ENCODE measurements at places on chromosomes 11 and 22.

- DNase-seq: no peak
Measured at GRCh38 chr11:72253392-72253791, 9.4 kb upstream of the PHOX2A start.

- DNase-seq: no peak
Measured at GRCh38 chr11:60910711-60911380, 3.1 kb upstream of the TMEM109 start.

DNA sequence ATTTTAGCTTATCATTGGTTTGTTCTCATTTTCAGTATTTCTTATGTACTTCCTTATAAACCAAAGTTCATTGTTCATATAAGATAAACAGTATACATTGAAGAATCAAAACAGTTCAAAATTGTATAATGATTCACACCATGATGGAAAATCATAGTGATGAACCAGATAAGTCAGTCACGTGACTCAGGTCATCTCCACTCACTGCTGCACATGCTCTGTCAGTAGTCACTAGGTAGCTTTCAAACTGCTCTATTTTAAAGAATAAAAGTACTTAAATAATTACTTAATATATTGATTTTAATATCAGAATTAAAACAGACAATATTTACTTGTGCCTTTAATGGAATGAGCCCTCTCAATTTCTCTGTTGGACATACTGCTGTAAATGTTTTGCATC, 37.5 kb downstream of the PDHX start:
- no peak for DNase-seq

GRCh38 chr11:32479291-32479690, 44.0 kb upstream of the WT1 start:
- DNase-seq: no peak

DNA sequence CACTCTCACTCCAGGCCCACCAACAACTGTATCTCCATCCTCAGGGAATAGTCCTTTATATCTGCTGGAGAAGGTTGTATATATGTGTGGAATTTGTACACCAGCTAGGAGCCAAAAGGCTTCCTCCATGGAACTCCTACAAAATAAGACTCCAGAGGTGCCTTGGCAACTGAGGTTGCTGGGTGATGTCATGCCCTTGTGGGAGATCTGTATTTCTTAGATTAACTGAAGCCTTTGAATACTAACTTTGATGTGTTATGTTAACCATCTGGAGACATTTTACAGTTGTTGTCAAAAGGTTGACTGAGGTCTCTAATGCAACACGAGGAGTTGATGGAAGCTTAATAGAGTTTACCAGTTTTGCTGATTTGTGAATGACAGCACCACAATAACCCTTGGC, 139.5 kb upstream of the TTC12 start:
- DNase-seq: no peak

DNA sequence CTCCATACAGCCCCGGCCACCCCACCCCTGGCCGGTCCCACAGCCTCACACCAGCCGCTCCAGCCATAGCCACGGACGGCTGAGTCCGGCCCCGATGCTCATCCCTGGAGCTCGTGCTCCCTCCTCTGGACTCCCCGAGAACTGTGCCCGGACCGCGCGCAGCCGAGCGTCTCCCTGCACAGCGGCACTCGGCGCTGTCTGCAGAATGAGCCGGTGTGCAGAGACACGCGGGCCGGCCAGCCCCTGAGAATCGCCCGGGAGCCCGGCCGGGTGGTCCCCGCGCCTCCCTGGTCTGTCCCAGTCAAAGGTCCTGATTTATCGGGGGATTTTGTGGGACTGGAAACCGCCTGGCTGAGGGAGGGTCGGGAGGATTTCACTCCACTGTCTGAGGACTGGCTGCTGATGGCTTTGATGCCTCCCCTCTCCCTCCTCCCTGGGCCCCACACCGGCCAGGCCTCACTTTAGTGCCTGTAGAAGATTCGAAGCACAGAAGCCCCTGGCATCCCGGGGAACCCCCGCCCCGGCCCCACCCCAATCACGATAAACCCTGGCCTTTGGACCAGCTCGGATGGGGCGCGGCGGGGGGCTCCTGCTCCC, 102.7 kb downstream of the BRD1 start:
- no peak for DNase-seq

GRCh38 chr11:69352715-69353319, 58.9 kb downstream of the MYEOV start:
- DNase-seq: peak; percentile 33

- DNase-seq: no peak
Measured at GRCh38 chr11:70247042-70247709, 23.3 kb upstream of the PPFIA1 start.

GRCh38 chr11:16881074-16881709, 133.0 kb downstream of the PLEKHA7 start:
- DNase-seq: no peak

DNA sequence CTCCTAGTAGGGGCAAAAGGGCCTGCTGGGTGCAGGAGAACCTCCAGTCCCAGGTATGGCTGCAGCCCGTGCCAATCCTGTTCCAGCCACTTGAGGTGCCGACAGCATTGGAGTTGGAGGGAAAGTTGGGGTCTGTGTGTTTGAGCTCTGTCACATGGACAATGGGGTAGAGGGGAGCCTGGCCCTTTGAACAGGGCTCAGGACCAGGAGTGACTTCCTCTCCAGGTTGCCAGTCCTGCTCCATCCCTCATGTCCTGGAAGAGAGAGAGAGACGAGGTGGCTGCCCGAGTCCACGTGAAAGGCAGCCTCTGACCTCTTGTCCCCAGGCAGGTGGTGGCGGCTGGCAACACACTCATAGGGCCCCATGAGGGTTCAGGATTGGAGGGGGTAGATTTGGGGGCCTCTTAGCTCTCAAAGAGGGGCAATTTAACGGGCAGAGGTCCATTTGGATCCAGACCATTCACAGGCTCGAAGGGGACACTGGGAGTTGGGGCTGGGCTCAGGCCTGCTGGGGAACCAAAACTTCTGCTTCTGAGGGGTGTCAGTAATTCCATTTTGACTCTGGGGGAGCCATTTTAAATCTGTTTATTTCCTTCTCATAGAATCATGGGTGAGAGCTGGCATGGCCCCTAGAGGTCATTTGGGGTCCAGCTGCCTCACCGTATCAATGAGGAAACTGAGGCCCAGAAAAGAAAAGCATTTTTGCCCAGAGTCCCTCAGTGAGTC, 4.1 kb downstream of the ADORA2A start:
- no peak for DNase-seq

- DNase-seq: no peak
Measured at GRCh38 chr11:86981777-86982540, 26.8 kb upstream of the FZD4 start.

DNA sequence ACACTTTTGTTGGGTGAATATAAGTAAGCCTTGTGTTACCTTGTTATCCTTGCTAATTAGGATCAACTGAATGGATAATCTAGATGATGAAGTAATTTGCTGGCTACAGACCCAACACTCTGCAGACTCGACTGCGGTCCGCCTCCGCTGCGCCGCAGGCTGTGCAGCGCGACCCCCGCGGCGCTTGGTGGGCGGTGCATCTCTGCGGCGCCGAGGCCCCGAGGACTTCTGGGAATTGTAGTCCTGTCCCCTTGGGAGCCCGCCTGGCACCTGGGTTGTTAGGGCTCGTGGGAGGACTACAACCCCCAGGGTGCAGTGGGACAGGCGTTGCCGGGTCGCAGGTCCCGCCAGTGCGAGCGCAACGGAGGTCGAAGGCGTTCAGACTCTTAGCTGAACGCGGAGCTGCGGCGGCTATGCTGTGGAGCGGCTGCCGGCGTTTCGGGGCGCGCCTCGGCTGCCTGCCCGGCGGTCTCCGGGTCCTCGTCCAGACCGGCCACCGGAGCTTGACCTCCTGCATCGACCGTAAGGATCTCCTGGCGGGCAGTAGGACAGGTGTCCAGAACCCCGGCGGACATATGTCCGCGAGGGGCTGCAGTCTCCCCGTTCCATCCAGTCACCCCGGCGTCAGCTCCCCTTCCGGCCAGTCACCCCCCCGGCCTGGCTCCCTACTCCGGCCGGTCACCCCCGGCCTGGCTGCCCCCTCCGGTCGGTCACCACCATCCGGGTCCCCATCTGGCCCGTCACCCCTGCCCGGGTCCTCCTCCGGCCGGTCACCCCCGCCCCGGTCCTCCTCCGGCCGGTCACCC, at the start of the genes ACAD8 and THYN1:
ACAD8 (plus strand) TSS at position 381 of the 806 bp plus-strand sequence; CDS start at position 414, 33 bp downstream.
THYN1 (minus strand) TSS at position 165 of the 806 bp plus-strand sequence. CDS start 470 bp downstream, outside the sequence.
- peak; percentile 96 for DNase-seq

- DNase-seq: peak; percentile 79
Measured at GRCh38 chr11:64226507-64227051, 505 bp downstream of the NUDT22 start.

DNA sequence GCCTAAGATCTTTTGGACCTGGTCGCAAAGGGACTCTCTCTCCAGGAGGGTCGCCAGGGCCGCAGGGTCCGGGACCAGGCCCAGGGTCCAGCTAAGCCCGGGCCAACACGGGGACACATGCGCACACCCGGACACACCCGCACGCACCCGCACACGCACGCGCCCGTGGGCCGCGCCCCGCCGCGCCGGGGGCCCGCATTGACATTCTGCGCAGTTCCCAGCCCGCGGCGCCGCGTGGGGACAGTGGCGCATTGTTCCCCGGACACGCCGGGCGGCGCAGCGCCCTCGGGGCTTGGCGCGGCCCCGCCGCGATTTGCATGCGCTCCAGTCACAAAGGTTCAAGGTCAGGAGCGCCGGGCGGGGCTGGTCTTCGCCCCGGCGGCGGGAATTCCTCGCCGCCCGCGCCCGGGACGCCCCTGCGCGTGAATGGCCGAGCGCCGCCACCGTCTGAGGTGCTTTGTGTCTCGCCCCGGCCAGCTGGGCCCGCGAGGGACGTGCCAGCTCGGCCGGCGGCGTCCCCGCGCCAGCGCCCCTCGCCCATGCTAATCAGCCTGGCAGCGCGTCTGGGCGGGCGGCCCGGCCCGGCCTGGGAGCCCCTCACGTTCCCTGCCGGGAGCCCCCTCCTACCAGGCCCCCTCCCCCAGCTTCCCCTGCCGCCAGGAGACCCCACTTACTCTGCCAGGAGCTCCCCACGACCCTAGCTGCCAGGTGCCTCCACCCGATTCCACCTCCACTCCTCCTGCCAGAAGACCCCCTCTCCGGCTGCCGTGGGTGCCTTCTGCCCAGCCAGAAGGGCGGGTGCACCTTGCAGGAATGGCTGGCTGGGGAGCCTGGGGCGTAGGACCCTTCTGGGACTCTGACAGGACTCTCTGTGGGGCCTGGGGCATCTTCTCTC, 50.5 kb upstream of the WNT7B start:
- DNase-seq: peak; percentile 79

- DNase-seq: no peak
Measured at GRCh38 chr11:111379602-111380136, 594 bp upstream of the POU2AF1 start.

DNA sequence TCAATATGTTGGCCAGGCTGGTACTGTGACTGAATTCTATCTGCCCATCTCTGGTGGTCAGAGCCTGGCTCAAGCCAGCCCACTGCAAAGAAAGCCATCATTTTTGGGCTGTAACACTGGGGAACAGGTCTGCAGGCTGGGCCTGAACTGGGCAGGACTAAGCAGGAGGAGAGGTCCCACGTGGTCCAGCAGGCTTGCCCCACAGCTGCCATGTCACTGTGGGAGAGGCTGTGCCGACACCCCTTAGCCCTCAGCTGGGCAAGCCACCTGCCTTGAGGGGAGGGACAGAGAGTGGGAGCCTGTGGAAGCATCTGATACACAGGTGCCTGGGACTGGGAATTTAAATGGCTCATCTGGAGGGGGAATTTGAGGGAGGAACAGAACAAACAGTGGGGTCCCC, 66.7 kb upstream of the CLTCL1 start:
- DNase-seq: no peak

GRCh38 chr11:71548716-71549151, 514 bp downstream of the KRTAP5-9 start:
- no peak for DNase-seq

DNA sequence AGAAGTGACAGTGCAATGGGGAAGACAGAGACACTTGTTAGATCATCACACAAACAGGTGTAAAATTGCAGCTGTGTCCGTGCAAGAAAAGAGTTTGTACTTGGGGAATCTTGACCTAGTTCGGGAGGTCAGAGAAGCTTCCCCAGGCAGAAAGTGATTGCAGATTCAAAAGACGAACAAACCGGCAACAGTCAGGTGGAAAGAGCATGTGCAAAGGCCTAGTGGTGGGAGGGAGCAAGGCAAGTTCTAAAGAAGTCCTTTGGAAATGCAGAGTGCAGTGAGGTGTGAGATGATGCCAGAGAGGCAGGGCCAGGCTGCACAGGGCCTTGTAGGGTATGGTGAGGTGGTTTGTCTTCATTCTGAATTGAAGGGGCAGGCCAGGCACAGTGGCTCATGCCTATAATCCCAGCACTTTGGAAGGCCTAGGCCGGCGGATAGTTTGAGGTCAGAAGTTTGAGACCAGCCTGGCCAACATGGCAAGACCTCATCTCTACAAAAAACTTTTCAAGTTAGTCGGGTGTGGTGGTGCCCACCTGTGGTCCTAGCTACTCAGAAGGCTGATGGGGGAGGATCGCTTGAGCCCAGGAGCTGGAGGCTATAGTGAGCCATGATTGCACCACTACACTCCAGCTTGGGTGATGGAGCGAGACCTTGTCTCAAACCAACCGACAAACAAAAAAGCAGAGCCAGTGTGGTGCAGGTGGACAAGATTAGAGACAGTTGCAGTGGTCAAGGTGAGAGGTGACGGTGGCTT, 1.9 kb upstream of the ESS2 start:
- DNase-seq: no peak

DNA sequence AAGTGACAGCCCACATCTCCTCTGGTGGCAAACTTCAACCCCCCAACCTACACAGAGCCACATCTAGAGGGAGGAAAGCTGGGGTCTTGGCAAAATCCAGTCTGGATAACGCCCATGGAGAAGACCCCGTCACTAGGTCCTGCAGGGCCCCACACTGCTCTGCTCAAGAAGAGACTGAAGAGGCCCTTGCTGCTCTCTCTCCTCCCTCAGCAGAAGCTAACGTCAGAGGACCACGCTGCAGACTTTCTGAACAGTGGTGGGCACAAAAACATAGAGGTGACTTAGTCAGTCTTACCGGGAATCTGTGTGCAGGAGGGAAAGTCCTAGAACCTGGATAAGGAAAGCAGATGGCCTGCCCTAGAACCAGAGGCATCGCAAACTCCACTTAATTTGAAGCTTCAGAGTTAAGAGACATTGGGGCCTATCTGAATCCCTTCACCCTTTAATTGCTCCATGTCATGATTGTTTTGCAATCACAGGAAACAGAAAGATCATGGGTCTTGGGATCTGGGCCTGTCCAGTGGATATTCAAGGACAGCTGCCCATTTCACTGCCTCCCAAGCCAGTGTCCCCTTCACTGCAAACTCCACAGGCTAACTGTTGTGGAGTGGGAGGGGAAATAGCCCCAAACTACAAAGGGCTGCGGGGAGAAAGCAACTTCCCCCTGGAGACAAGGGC, 1.7 kb downstream of the DKK3 start:
- DNase-seq: no peak

DNA sequence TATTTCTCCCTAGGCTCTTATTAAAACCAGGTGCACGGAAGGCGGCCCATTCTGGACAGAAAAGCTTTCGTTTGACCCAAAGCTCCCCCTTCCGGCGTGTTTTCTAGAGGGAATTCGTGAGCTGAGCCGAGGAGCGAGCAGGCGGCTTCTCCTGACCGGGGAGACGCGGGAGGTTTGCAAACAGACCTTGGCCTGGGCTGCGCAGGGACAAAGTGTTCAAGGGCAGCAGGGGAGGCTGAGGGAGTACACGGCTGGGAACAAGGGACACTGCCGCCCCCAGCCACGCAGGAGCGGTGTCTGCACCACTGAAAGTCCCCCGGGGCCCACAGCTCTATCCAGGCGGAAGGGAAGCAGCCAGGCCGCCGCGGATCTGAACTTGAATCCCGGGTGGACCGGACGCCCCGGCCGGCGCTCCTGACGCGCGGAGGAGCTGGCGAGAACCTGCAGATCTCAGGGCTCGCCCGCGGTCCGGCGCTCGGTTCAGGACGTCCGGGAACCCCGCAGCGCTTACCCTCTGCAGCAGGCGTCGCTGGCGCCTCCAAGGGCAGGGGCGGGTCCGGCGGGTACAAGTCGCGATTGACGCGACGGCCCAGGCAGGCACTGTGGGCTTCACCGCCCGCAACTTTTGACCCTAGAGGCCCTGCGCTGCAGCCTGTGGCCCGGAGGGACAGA, 101.9 kb downstream of the WT1 start:
- no peak for DNase-seq
